Activated effector memory CD4-positive, alpha-beta T cell treated with anti-CD3 and anti-CD28 coated beads, Interleukin-2, amount 50 U/mL, for 16 hours (primary cell): ENCODE measurements at places on chromosomes 5 and 9.

- no peak for DNase-seq
Measured at GRCh38 chr5:175664723-175665122, 6.9 kb downstream of the HRH2 start.

DNA sequence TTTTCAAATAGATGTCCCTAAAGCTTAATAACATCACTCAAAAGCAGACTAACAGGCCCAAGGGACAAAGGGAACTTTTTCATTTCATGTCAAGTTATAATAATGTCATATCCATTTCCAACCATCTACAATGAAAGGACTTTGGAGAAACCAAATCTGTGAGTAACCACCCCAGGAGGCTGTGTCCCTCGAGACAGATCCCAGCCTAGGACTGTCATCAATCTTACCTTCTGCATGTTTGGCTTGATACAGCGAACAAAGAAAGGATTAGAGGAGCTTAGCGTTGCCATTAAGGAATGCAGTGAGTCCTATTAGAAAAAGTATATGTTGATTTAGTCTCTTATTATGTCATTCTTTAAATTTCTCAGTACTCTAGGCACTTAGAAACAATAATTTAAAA, 137.8 kb upstream of the RETREG1 start:
- no peak for DNase-seq

DNA sequence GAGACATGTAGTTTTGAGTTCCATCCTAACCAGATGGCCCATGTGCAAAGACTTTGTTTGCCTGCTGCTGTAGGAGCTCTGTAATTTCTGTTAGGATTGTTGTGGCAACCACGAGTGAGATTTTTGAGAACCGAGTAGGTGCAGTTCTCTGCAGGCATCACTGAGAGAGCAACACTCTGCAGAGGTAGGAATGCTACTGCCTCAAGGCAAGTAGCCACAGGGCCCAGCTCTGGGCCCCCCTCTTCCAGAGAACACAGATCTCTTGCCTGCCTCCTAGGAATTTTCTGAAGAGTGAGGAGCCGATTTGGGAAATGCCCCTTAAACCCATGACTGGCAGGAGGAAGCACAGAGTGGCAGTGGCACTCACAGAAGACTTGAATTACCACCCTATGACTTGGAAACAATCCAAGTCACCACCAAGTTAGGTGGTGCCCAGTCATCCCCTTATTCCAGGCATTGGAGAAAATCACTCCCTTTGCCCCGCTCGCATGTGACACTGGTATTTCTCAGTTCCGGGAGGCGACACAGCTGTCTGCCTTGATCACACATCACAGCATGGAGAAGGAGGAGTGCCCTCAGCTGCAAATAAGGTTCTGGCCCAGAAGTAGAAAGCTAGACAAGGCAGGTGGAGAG, 52.5 kb upstream of the SLC2A8 start:
- DNase-seq, result no peak

DNA sequence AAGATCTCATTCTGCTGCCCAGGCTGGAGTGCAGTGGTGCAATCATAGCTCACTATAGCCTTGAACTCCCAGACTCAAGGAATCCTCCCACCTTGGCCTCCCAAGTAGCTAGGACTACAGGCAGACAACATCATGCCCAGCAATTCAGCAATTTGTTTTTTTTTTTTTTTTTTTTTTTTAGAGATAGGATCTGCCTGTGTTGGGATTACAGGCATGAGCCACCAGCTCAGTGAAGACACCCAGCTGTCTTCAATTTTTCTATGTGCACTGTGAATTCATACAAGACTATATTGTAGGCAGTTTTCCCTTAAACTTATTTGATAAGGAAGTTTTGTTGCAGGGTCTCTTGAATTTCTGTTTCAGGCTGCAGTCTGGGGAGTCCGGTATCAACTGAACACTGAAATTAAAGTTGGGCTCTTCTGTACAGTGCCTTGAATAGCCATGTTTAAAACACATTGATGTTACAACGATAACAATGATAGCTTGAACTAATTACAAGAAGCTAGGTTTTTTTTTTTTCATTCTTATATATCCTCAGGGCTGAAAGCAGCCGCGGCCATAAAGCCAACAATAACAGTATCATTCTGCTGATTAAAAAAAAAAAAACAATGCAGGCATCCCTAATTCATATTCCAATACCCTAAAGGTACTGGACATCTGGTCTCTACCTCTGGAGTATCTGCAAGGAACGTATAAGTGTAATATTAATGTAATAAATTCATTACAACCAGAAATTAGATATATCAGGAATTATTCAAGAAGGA, 63.5 kb downstream of the MPDZ start:
- no peak for DNase-seq

DNA sequence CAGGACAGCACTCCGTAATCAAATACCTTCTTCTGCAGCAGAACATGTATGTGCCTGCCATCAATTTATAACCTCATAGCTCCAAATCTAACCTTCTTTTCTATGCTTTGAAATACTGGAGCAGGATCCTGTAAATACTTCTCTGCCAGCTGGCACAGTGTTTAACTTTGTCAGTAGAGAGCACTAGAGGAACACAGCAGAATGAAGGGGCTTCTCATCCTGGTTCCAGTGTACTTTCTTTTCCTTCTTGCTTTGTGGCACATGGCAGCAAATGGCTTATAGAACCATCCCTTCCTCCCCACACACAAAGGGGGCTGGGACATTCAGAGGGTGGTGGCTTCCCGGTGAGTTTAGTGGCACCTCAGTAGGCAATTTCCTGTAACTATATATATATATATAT, 3.8 kb upstream of the FBXW11 start:
- DNase-seq, result no peak

DNA sequence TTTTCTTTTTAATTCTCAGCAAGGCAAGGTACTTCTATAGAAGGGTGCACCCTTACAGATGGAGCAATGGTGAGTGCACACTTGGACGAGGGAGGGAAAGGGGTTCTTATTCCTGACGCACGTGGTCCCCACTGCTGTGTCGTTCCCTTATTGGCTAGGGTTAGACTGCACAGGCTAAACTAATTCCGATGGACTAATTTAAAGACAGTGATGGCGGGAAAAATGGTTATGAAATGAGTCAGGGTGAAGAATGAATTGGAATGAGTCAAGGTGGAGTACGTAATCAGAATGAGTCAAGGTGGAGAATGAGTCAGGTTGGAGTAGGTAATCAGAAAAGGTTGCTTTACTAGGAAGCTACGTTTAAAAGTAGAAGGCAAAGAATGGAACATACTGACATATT, 2.1 kb upstream of the HMGCS1 start:
- DNase-seq, result peak; percentile 67

GRCh38 chr5:154484393-154485095, 6.5 kb upstream of the HAND1 start:
- no peak for DNase-seq

- DNase-seq, result no peak
Measured at GRCh38 chr9:90007516-90008440, 403.0 kb downstream of the GADD45G start.

GRCh38 chr9:92748233-92748497, 16.5 kb downstream of the BICD2 start:
- DNase-seq, result no peak

- DNase-seq, result no peak
Measured at GRCh38 chr5:119452060-119452372, 281 bp upstream of the HSD17B4 start.
